Activated naive CD8-positive, alpha-beta T cell treated with anti-CD3 and anti-CD28 coated beads for 36 hours (primary cell): ENCODE measurements at places on chromosomes 12 and 14. TPM values are rescaled to one million over a fixed set of nuclear protein-coding genes. Genes with fewer than 3 reads are reported as not detected.

CCNB1IP1 gene
- 70.5 TPM for total RNA-seq

RPGRIP1 gene
- 0.22 TPM for total RNA-seq

KERA gene
- not detected for total RNA-seq

KDM5A gene
- total RNA-seq = 50.3 TPM

MYH7 gene
- 0.06 TPM for total RNA-seq

SLC25A47 gene
- total RNA-seq = not detected

ASIC1 gene
- 10.8 TPM for total RNA-seq

CPNE6 gene
- total RNA-seq = not detected

NELL2 gene
- total RNA-seq = 120 TPM

PPFIBP1 gene
- 22.2 TPM for total RNA-seq

DNA sequence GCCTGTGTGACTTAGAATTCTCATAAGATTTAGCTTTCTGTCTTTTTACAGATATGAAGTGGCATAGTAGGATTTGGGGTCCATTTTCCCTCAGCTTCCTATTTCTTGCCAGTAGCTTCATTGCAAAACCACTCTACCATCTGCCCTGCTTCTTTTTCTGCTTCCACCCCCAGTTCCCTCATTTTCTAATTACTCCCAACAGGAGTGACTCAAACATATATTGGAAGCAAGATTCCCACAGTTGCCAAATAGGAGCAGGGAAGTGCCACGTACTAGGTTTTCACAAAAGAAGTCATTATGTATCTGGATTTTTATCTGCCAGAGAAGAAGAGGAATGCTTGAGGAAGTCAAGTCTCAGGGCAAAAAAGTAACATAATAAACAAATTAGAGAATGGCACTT lies 64.1 kb downstream of the ANO4 start:
- no peak for DNase-seq

DNA sequence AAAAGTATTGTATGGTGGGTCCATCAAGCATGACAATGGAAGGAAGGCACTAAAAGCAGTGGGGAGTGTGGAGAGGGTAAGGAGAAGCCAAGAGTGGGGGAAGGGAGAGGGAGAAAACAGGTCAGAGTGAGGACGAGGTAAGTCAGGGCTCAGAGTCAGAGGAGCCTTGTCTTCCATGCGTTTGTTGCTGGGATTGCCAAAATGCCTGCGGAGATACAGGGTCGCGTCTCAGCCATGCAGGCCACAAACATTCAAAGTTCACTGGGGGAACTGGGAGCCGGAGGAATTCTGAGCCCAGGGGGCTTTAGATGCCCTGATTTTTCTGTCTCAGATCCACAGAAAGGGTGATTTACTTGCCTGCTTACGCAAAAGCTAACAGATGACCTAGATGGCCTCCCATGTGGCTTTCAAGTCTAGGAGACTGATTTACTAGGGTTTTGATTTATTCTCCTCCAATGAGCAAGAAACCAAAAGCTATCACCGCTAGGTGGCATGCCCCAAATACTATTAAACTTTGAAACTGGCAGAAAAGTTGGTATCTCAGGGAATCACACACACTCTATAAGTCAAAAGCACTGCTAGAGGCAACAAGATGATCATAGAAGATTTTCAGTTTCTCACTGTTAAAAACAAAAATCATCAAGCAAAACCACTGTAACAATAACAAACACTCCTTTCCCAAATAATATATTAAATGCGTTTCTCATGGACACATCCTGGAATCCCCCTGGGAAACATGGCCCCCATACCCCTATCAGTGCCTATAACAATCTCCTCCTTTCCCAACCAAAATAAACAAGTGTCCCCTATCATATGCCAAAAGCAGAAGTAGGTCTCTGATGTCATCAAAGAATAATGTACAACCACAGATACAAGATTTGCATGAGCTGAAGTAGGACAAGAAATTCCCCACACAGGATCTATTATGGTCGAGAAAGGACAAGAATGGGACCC lies 26.6 kb upstream of the MDM1 start:
- DNase-seq = peak; percentile 32

GRCh38 chr12:67952787-67953186 lies 36.5 kb upstream of the IFNG-AS1 start:
- no peak for DNase-seq

DNA sequence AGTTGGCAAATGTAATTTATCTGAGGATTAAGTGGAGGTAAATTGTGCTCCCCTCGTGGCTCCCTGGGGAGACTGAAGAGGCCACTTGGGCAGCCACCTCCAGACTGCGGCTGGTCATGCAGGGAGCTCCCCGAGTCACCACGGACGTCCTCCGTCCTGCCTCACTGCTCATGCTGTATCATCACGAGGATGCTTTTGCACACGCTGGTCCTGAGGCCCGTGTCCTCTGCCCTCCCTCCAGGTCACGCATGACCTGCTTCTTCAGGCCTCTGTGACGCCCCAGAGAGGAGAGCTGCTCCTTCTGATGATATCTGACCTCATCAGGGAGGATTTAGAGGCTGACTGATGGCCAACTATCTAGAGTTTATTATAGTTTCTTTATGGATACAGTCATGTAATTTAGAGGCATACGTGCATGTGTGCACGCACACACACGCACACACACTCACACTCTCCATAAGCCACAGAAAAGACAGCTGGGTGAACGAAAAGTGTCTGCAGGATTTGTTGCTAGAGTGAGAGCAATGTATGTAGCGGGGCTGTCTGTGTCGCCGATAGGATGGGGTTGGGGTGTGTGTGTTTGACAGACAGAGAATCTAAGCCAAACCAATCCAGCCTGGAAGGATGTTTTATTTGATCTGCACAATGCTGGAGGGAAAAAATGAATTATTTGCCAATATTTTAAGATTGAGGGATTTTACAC lies 160.0 kb downstream of the ADGRD1 start:
- DNase-seq = no peak

GRCh38 chr12:1590221-1590979 lies 4.0 kb downstream of the FBXL14 start:
- DNase-seq = no peak

- DNase-seq = no peak
Observed at GRCh38 chr14:42023452-42023851, 416.8 kb downstream of the LRFN5 start.

GRCh38 chr12:31868965-31869364 lies 90.2 kb upstream of the RESF1 start:
- no peak for DNase-seq

DNA sequence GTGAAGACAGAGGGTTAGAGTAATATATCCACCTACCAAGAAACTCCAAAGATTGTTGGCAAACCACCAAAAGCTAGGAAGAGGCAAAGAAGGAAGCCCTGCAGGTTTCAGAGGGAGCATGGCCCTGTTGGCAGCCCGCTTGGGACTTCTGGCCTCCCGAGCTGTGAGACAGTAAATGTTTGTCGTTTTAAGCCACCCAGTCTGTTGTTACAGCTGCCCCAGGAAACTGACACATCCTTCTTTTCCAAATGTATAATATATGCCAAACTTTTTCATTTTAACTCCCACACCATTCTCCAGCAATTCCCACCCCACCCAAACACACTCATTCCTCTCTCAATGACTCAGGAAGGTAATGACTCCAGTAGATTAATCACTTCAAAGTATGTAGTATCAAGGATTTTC lies 74.0 kb downstream of the RPS29 start:
- DNase-seq = no peak

DNA sequence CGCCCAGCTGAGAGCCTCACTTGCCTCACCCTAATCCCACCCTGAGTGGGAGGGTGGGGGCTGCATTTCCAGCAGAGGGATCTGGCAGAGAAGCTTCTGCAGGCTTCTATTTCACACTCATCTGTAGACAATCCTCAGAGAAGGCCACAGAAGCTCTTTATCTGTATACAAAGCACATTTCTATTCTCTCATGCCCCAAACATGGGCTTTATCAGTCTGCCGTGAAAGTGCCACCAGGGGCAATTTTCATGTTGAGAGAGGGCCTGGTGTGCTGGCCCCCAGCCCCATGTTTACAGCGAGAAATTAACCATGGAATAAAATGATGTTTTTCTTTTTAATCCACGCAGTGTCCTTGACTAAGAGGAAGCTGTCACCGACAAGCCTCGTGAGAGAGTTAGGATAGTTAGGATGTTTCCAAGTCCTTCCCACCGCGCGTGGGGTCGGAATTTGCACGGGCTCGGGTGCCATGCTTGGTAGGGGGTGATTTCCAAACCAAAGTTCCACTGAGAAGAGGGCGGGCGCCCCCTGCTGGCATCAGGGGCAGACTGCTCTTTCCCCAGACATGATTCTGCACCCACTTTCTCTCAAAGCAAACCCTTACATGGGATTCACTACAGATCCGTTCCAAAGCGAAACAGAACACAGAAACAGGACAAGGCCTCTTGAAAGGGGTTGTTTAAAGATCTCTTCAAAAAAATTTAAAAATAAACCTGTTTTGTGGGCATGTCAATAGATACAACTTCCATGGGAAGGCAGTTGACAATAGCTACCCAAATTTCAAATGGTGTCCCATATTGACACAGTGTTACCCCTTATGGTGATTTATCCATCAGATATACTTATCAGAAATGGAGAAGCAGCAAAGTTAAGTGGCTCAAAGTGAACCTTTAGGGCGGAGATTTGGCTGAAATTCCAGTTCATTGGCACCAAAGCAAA lies 19.4 kb downstream of the BDKRB1 start:
- DNase-seq = peak; percentile 55

GRCh38 chr12:33587784-33588712 lies 148.4 kb upstream of the SYT10 start:
- DNase-seq = no peak
